Heart left ventricle (tissue), 16 donors: ENCODE measurements at places on chromosomes 2 and 18. TPM values are rescaled to one million over a fixed set of nuclear protein-coding genes. Genes with fewer than 3 reads are reported as not detected.

The SAG gene
- total RNA-seq = not detected

The SOCS6 gene
- 29.6 TPM for total RNA-seq

GRCh38 chr2:203934041-203934492, 2.5 kb upstream of the ICOS start:
- H3K36me3 ChIP-seq = no peaks in the 10 kb centered on the region
- DNase-seq = no peak
- no peak overlapping the region for H3K4me3 ChIP-seq
- H3K4me1 ChIP-seq = no peaks in the 10 kb centered on the region
- no peaks in the 10 kb centered on the region for H3K27me3 ChIP-seq
- H3K27ac ChIP-seq = no peak overlapping the region

GRCh38 chr2:78979380-78980151, 45.9 kb upstream of the REG3G start:
- H3K4me1 ChIP-seq = no peaks in the 10 kb centered on the region
- no peaks in the 10 kb centered on the region for H3K27me3 ChIP-seq
- no peak for DNase-seq
- no peak overlapping the region for H3K27ac ChIP-seq
- H3K4me3 ChIP-seq = no peak overlapping the region
- H3K36me3 ChIP-seq = no peaks in the 10 kb centered on the region

DNA sequence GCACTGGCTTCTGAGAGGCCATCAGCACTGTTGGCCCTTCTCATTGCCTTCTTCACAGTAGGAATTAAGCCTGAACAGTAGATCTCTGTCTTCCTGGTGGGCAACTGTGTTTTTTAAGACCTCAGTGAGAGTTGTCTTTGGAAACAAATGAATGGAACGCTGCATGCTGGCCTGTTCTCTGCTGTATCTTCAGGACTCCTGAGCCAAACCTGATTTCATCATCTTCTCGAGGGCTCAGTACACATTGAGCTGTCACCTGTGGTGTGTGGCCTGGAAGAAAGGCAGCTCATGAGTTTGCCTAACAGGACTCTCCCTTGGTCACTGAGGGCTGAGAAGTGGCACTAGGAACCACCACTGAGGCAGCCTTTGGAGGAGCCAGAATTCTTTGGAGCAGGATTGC, 39.7 kb downstream of the SH3RF3 start:
- H3K27me3 ChIP-seq = no peaks in the 10 kb centered on the region
- H3K4me3 ChIP-seq = no peak overlapping the region

DNA sequence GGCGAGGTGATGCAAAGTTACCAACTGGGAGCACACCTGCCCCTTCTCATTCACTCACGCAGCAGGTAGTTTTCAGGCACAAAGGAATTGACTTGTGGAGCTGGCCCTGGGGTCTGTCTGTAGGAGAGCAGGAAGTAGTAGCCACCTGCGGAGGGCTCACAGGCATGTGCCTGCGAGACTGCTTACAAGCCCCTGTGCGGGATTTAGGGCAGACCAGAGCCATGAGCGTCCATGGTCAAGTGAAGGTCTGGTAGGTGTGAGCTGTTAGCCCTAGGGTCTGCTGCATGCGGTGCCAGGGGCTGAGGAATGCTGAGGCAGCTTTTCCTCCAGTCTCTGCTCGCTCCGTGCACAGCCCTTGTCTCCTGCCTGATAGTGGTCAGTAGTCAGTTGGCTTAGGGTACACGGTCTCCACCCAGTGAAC, 18.9 kb downstream of the INPP4A start:
- no peaks in the 10 kb centered on the region for H3K27me3 ChIP-seq
- DNase-seq = no peak
- no peak overlapping the region for H3K4me3 ChIP-seq
- no peaks in the 10 kb centered on the region for H3K36me3 ChIP-seq

DNA sequence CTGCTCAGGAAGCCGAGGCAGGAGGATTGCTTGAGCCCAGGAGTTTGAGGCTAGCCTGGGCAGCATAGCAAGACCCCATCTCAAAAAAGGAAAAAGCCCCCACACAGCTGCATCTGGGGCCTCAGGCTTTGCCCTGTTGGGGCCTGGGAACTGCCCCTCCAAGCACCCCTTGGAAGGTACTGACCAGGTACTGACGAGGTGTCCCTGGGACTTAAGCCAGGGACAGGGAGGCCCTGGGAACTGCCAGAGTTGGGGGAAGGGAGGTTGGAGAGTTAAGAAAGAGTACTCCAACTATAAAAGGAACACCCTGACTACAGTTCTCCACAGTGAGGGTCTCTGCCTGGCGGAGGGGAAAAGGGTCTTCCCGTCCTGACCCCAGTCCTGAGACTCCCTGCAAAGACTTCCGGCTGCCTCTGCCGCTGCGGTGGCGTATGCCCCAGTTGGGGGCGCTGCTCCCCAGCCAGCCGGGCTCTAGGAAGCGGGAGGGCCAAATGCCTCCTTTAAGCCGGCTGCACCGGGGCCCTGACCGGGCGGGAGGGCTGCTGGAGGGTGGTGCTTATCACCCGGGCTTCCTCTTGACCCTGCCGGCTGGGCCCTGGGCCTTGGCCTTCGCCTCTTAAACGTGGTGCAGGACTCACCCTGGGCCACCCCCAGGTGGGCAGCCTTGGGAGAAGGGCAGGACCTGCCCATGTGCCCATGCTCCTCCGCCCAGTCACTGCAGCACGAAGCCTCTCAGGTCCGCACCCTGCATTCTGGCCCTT, 12.8 kb downstream of the SLC30A3 start:
- peak; percentile 78 for DNase-seq
- H3K4me3 ChIP-seq = no peak overlapping the region
- peaks cover 14% of the 10 kb centered on the region for H3K27me3 ChIP-seq
- no peak overlapping the region for H3K27ac ChIP-seq

DNA sequence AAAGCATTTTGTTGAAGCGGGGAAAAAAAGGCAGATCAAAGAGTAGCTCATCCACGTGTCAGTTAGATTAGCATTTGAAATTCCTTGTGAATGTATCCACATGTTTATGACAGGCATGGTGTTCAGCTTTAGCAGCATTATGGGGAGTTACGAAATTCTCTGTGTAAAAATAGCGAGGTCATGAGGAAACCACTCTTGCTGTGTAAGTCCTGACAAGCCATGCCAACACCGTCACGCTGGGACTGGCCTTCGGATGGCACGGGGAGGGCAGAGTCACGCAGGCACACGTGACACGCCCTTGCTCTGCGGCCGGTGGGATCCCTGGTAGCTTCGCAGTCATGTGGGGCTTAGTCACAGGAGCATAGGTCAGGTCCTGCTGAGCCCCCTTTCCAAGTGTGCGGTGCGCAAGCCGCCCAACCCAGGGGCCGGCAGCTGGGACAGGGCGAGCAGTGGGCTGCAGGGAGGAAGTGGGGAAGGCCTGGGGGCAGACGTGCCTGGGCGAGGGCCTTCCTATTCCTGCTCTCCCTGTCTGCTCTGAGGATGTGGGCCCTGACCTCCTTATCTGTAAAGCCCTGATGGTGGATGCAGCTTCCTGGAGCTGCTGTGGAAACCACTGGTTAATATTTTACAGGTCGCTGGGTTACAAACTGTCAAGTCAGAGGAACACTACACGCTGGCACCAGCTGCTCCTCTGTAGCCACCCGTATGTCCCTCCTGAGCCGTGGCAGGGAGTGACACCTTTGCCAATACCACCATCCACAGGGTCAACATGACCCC, 18.0 kb downstream of the MBP start:
- no peak overlapping the region for H3K4me3 ChIP-seq
- DNase-seq = peak; percentile 95
- peaks cover 34% of the 10 kb centered on the region for H3K4me1 ChIP-seq
- peaks cover 4% of the 10 kb centered on the region for H3K36me3 ChIP-seq

DNA sequence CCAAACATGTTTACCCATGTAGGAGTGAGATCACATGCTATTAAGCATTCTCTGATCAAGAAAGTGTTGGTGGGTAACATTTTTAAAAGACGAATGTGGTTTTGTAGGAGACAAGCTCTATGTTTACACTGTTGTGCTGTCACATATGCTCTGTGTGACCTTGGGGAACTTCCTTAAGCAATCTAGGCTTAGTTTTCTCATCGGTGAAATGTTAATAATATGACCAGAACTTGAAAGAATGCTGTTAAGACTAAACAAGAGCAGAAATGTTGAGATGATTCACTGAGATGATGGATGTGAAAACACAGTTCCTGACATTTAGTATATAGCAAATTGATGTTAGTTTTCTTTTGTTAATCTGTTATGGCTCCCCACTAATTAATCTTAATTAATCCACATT, 860.9 kb upstream of the CNTNAP5 start:
- H3K36me3 ChIP-seq = no peaks in the 10 kb centered on the region
- no peak for DNase-seq

DNA sequence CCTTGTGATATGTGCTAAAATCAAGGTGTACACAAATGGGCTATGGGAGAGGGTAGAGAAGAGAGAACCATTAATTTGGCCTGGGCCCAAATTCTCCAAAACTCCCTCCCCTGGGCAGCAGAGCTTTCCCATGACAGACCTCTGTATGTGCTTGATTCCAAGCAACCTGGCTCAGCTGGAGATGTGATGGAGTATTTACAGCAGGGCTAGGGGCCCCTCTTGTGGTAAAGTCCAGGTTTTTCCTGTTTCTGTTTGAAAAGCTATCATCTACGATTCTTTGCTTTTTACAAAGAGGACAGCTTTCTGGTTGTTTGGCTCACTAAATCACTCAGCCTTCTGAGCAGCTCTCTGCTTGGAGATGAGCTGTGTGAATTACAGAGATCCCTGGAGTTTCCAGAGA, 40.3 kb downstream of the KCNS3 start:
- no peaks in the 10 kb centered on the region for H3K27me3 ChIP-seq
- no peak for DNase-seq
- H3K36me3 ChIP-seq = no peaks in the 10 kb centered on the region
- H3K4me3 ChIP-seq = no peak overlapping the region
- H3K27ac ChIP-seq = no peak overlapping the region
